ENCODE measurements at places on chromosomes 2 and 18.

GRCh38 chr2:37915773-37916172 lies 9.3 kb upstream of the RMDN2 start:
- DNase-seq, result no peak

DNA sequence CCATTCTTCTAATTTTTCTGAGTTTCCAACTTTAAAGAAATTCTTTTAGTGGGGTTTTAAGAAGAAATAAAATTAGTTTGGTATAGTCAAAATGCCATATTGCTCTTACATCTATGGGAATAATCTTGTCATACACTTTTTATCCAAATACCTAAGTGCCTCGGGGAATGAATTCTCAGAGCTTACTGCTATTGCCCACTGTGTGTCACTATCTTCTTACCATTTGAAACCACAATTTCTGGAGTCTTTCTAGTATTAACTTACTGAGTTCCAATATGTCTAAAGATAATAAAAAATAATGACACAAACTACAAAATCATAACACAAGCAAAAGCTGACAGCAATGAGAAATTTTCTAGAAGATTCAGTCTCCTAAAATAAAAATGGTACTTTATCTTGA lies 23.7 kb upstream of the DNAH6 start:
- DNase-seq, result no peak

GRCh38 chr2:177882501-177882900 lies 190.1 kb downstream of the PDE11A start:
- DNase-seq, result no peak

GRCh38 chr2:55011831-55012671 lies 38.2 kb downstream of the RTN4 start:
- no peak for DNase-seq

DNA sequence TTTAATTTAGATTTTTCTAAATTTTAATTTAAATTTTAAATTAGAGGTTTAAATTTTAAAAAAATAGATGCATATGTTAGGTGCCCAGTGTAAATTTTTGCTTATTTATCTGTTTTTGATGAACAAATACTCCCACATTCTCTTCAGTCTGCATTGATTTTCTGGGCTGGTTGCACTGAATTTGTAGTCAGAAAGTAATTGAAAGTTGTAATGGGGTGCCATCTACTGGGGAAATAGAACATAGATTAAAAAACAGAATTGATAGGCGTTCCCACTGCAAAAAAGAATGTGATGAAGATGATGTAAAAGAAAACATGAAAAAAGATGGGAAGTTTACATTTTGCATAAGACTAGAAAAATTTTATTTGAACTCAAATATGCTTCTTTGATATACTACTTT lies 51.7 kb upstream of the CCDC85A start:
- DNase-seq, result no peak

DNA sequence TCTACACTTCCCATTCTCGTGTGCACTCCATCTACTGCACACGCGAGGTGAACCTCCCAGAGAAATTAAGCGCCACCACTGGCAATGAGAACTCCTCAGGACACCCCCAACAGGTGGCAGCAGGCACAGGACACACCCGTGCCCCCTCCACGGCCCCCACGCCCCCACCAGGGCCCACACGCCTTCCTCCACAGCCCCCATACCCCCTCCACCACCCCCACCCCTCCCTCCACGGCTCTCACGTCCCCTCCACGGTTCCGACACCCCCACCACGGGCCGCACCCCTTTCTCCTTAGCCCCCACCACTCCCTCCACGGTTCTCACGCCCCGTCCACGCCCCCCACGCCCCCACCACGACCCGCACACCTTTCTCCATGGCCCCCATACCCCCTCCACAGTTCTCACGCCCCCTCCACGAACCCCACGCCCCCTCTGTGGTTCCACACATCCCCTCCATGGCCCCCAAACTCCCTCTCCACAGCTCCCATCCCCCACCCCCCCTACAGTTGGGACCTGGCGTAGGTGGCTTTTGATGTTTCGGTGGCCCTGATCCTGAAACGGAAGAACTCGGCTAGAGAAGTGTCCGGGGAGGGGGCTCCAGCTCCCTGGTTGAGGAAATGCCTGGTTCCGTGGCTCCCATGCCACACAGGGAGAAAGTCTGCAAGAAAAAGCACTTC lies 110.8 kb downstream of the ZNF516 start:
- peak; percentile 32 for DNase-seq

GRCh38 chr18:45730832-45731575 lies 7.0 kb downstream of the SLC14A1 start:
- DNase-seq, result no peak

- no peak for DNase-seq
Measured at GRCh38 chr18:24801001-24801400, 340.6 kb downstream of the HRH4 start.

- no peak for DNase-seq
Measured at GRCh38 chr2:6954586-6954985, 37.4 kb downstream of the RNF144A start.

DNA sequence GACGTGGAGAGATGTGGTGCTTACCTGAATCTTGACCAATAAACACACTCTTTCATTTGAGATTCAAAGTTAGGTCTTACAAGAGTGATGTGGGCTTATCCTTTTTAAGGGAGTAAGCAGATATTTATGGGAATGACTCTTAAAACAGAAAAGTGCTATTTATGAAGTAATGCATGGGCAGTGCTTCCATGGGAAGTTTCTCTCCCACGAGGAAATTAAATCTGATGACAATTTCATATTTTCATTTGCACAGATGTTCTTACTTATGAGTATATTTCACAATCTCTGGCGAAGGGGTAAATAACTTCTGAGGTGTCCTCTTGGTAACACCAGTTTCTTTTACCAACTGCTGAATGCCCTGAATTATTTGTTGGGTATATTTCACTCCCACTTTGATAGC lies 21.0 kb downstream of the PNPT1 start:
- DNase-seq, result no peak

DNA sequence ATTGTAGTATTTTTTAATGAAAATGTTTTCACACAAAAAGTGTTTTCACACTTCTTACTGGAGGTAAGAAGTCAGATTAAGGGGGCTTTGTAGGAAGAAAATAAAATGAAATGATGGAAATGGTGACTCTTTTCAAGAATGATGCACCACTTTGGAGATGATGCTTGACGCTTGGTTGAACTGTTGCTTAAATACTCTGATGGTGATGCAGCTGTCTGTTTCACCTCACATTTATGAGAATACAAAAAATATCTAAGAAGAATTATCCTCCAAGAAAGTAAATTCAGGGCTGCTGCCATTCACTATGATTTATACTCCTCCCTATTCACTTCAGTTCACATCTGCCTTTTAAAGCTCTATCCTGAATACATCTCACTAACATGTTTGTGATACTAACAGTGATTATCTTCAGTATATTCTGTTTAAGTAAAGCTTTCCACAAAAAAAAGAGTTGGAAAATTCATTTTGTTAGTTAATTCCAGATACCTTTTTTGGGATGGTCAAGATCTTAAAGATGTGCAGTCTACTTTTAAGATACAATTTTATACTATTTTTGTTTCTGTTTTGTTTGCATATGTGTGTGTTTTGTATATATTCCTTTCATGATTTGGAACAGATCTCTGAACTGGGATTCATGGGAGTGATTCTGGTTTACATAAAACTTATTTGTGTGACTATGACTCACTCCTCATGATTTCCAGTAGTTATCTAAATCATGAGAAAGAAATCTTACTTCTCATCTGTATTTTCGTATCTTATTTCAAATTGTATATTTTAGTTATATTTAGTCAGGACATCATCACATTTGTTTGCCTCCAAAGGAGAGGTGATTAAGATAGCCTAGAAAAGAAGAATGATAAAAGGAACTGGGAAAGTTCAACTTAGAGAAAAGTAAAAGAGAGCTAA lies 53.1 kb downstream of the SLC39A10 start:
- DNase-seq, result no peak

DNA sequence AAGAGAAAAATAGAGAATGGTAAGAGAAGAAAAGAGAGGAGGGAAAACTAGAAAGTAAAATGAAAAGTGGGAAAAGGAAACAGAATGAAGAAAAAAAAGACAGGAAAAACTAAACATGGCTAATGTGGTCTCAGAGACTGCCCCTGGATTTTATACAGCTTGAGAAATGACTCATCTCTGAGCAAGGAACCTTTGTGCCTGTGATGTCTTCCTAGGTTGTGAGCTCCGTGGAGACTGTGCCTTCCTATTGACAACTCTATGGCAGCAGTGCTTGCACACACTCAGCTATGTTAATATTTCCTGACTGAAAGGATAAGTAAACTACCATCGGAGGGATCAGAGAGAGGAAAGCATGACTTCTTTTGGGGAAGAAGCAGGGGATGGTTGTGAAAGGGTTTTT lies 203.8 kb downstream of the RDH14 start:
- DNase-seq, result no peak

Data from left hindlimb (tissue), 1 donor.